Brain microvascular endothelial cell (primary cell): ENCODE measurements at places on chromosomes 6 and 20.
A peak's percentile ranks its signal among the peaks of the same experiment; 100 is the strongest.

DNA sequence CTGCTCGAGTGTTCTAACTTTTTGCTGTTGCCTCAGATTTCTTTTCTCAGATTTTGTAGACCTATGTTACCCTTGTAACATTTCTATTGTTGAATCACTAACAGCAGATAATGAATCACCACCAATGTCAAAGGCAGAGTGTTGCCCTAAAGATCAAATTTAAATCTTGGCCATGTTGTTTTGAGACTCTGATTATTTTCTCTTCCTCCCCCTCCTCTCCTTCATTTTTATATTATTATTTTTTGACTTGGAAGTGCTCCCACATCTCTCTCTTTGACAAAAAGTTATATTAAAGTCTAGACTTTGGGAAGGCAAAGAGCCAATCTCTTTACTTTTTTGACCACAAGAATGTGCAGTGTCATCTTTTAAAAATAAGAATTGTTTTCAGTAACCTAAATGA lies 422.7 kb downstream of the NKAIN2 start:
- DNase-seq = peak; percentile 14

GRCh38 chr6:154343473-154344308 lies 12.9 kb downstream of the IPCEF1 start:
- DNase-seq = peak; percentile 8

GRCh38 chr6:137405806-137406205 lies 88.4 kb downstream of the OLIG3 start:
- no peak for DNase-seq

GRCh38 chr20:40810332-40811000 lies 121.4 kb upstream of the MAFB start:
- DNase-seq = no peak
